ENCODE measurements at places on chromosomes 11 and 22.

- no peak for DNase-seq
These were observed 6.3 kb downstream of the SLC39A13 start for GRCh38 chr11:47414685-47415070.

- DNase-seq = no peak
These were observed 1506.8 kb downstream of the BRD1 start for GRCh38 chr22:48320683-48321451.

DNA sequence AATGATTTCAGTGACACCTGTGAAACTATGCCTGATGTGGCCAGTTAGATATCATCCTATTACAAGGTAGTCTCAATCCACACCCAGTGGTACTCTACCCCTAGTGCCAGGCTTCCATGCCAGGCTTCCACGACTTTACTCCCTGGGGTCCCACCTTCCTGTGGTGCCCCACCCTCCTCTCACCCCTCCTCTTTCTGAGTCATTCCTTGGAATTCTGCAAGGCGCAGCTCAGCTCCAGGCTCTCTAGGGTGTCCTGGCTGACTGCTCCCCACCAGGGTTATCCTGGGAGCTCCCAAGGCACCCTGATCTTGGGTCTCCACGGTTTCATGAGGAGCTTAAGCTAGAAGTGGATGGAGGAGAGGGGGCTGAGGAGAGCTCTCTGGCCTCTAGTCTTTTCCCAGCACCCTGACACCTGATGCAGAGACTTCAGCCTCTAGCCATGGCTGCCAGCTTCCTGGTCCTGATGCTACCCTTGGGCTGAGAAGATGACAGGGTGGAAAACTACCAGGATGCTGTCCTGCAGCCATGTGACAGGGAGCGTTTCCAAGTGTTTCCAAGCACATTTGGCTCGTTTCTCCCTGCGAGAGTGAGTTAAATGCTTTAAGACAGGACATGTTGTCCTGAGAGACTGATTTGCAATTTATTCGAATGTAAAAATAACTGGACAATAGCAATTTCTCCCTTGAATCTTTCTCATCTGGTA, 1461.2 kb downstream of the TBC1D22A start:
- DNase-seq = no peak

GRCh38 chr22:42959576-42960509, 55.1 kb downstream of the PACSIN2 start:
- no peak for DNase-seq

DNA sequence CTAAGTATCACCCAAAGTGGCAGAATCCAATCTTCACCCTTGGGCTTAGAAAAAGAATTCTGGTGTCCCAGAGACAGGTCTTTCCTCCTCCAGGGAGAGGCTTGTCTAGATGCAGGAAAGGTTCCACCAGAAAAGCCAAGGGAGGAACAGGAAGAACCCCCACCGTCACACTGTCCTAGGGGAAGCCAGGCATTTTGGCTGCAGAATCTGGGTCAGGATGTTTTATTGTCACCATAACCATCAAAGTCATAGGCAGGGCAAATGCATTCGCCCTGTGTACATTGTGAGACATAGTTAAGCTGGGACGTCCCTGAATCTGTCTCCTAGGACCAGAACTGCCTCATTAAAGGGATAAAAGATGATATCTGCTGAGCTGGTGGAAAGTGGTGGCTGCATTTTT, 590.5 kb downstream of the OPCML start:
- DNase-seq = no peak

DNA sequence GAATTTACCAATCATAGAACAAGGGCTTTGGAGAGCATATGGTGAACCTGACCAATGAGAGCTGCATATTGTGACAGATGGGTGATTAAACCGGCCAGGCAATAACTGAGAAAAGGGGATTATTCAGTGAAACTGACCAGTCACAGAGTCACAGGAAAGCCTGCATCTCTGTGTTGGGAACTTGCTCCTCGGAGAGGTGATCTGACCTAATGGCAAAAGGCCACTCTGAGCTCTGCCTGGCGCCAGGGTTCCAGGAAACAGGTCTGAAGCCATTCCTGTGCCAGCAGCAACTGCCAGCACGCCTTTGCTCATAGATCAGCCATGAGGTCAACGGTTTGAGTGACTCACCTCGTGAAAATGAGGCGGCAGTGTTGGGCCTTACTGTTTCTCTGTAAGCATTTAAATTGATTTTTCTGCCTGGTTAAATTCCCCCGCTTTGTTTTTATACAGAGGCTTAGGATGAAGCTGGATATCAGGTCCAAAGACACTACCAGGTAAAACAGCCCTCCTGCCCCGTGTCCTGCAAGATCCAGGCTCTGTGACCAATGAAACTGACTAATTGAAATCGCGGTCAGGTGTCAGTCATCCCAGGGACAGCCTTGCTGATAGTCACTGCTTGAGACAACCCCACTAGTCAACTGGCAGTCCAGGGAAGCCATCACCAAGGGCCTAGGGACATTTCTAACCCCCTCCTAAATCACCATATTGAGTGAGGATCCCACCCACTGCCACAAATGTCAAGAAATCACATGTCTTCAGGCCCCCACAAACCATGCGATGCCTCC, 35.8 kb upstream of the MYOD1 start:
- DNase-seq = no peak

DNA sequence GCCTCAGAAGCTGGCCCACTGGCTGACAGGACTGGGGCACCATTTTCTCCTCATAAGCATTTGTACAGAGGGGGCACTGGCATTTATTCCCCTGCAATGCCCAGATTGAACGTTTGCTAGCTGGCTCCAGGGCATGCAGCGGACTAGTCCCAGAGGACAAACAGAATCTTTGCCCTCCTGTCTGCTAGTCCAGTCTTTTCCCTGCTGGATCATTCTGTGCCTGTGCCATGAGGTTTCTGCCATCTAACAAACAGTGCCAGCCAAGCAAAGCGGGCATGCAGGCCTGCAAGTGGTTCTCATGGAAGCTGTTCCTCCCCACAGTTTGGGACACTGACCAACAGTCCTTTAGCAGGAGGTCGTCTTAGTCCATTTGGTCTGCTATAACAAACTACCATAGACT, 53.4 kb downstream of the KCNJ1 start:
- DNase-seq = no peak

- no peak for DNase-seq
These were observed 121.6 kb downstream of the KCNQ1 start for GRCh38 chr11:2566223-2567025.

- no peak for DNase-seq
These were observed 520.2 kb downstream of the METTL15 start for GRCh38 chr11:28628412-28628811.
